HT1080 (cell line): ENCODE measurements at places on chromosomes 11 and 22. TPM values are rescaled to one million over a fixed set of nuclear protein-coding genes. Genes with fewer than 3 reads are reported as not detected.

DNA sequence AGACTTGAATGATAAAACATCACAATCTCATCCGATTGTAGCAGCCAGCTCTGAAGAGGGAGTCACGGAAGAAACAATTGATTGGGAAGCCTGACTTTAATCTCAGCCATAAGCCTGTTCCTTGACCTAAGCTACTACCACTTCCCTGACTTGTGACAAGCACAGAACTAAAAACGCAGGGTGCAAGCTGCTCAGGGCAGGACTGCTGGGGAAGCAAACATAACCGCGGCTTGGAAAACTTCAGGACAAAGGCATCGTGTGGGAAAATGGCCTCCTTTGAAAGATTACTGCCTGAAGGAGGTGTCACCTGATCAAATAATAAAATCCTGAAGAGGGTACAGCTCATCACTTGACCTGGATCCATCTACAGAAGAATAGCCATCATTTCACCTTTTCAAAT, 595.3 kb upstream of the CADM1 start:
- no peak for DNase-seq

- no peak for DNase-seq
These were observed 20.0 kb downstream of the MICAL2 start for GRCh38 chr11:12130180-12130980.

DNA sequence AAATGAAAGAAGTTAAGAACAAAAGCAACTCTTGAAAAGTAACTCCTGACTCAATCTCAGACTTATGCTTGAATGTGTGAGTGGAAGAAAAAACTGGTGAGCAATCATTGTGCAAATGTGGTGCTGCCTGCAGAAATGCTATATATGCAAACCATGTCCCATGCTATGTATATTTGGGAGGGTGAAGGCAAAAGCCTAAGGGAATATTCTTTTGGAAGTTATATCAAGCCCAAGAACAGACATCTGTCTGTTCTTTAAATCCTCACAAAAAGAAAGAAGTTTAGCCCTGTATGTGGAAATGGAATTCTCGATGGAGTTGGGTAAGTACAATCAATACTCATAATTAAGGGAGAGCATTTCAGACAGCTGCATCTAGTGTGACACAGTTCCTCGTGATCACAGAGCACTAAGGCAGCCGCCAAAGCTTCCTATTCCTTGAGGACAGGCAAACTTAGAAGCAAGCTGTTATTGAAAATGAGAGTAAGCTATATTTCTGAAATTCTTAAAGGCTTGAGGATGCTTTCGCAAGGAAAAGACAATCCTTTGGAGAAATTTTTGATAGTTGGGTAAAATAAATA, 406.5 kb upstream of the CHORDC1 start:
- DNase-seq, result no peak

GRCh38 chr11:95711162-95711944, 78.2 kb downstream of the FAM76B start:
- peak; percentile 5 for DNase-seq

GRCh38 chr11:118652681-118653181, 26.7 kb downstream of the TREH start:
- DNase-seq, result peak; percentile 25

GRCh38 chr11:69215216-69215615, 59.5 kb downstream of the SMIM38 start:
- no peak for DNase-seq

- DNase-seq, result peak; percentile 44
These were observed 1.7 kb downstream of the TKFC start for GRCh38 chr11:61334434-61335354.

DNA sequence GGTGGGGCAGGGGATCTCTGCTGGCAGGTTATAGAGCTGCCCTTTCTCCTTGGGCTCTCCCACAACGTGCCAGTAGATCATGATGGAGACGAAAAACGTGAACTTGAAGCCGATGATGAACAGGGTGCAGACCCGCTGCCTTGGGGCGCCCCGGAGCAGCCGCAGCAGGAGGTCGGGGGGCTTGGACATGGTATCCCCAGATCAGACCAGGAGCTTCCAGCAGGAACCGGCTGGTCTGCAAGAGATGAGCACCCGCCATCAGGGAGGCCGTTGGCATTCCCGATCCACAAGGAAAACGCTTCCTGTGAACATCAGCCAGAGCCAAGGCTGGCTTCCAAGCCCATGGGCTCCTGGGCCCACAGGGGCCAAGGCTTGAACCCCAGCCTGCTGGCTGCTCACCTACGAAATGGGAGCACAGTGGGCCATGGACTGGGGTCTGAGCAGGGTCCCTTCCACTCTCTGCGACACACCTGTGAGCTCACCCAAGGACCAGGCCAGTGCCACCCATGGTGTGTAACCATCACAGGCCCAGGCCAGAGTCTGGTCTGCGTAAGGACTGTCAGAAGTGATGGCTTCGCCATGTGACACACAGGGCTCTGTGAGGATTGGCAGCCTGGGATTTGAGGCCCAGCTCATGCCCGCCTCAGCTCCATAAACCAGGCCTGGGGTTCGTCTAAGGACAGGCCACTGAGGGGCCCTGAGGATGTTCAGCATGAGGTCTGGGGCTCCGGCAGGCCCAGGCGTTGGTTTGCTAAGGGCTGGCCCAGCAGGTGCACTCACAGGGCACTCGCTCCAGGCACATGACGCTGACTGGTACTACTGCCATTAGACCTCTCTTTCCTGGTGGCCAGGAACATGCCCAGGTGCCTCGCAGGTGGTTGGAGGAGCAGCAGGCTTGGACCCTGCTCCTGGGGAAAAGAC, 26.6 kb downstream of the A4GALT start:
- no peak for DNase-seq

DNA sequence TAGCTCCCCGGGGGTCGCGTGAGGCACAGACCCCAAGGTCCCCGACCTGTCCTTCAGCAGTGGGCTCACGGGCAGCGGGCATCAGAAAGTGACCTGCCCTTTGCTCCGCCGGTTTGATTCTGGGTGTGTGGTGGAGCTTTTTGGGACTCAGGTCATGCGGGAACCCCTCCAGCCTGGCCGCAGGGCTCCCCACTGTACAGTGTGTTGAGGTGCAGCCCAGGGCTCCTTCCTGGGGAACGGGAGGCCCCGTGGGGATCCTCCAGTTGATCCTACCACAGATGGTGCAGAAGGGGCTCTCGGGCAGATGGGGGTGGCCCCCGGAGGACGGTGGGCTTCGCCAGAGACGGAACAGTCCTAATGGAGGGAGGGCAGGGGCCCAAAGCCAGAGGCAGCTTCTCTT, 24.2 kb downstream of the MUC6 start:
- DNase-seq, result no peak

DNA sequence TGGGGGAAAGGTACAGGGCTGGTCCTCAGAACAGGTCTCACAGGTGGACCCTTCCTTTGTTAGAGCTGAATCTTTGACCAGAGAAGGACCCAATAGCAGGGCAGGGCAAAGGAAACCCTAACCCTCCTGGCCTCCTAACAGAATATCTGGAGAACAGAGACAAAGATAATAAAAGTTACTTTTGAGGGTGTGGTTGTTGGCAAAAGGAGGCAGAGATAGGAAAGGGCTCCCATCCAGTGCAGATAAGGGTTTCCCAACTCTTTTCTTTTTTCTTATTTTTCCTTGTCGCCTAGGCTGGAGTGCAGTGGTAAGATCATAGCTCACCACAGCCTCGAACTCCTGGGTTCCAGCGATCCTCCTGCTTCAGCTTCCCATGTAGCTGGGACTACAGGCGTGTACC, 11.9 kb downstream of the PCSK7 start:
- no peak for DNase-seq

- DNase-seq, result no peak
These were observed 232.7 kb upstream of the B3GAT1 start for GRCh38 chr11:134644476-134645456.

DNA sequence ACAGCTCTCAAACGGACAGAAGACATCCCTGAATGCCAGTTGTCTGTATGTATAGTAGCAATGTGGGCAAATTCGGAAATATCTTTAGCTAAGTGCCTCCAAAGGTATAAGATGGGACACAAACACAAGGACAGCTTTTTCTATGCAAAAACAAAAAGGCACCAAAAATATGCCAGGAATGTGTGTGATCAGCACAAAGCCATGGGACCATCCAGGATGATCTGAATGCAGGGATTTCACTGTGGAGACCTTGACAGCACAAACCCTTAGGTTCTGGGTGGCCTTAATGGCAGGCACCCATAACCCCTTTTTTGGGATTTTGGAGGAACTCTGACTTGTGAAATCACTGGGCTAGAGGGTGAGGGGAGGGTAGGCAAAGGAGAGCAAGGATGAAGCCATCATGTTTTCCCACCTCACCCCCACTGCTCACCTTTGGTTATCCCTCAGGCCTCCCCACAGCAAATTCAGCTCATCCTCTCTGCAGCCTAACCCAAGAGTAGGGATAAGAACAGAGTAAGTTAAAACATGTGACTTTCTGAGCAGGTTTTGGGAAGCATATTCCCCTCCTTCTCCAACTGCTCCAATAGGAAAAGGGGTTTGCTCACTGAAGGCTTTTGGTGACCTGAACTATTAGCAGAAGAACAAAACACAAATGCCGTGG, 154.6 kb downstream of the SNX19 start:
- DNase-seq, result no peak

DNA sequence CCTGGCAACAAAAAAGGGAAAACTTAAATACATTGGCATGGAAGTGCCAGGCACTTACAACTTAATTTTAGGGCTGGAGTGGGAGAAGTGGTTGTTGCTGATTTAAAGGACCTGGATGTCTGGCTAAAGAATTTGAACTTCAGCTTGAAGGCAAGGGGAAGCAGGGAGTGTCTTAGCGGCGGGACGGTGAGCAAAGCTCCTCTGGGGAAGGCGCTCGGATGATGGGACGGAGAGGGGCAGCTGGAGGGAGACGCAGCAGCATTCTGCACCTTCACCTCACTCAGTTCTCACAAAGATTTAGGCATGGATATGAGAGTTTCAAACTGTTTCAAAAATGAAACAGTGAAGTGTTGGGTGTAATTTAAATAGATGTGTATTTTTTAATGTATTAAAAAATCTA, 967.1 kb downstream of the BRD1 start:
- DNase-seq, result no peak

GRCh38 chr11:108751444-108751843, 86.6 kb downstream of the DDX10 start:
- DNase-seq, result no peak

GRCh38 chr11:123601136-123601535, 53.3 kb downstream of the SCN3B start:
- peak; percentile 57 for DNase-seq

- no peak for DNase-seq
These were observed 10.1 kb downstream of the MCM5 start for GRCh38 chr22:35409783-35410662.

DNA sequence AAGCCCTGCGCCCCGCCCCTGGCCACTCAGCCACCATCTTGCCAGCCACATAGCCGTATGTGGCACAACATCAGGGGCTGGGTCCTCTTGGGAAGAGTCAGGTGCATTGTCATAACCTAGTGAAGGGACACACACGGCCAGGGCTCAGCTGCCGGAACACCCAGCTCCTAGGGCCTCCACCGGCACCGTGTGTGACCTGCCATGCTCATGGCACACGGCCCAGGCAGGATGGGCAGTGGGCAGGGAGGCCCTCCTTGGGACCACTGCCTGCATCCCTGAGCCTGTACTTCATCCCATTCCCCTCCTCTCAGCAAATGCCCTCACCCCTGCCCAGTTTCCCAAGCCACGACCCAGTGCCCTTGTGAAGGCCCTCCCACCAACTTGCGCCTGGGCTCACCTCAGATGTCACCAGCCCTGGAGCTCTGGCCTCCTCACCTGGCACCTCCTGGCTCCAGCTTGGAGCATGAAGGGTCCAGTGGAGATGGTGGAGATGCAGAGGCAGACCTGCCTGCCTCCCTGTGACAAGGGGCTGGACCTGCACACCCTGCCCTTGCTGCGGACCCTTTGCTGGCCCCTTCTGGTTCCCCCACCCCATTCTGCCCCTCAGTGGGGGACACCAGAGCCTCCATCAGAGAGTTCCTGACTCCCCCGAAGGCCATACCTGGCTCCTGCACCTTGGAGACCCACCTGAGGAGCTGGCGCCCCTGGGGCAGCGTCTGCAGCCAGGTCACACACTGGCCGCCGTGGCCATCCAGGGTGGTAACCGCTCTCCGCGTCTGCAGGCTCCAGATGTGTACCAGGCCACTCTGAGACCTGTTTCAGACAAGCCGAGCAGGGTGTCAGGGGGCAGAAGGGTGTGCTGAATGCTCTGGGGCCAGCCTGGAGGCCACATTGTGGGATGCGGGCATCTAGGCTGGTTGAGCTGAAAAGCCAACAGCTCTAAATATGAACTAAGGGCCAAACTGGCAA, 34.5 kb downstream of the GNB1L start:
- DNase-seq, result no peak

- peak; percentile 32 for DNase-seq
These were observed 969 bp downstream of the CCDC117 start for GRCh38 chr22:28773461-28773867.

- no peak for DNase-seq
These were observed 368.2 kb upstream of the CADM1 start for GRCh38 chr11:115872416-115872815.

DNA sequence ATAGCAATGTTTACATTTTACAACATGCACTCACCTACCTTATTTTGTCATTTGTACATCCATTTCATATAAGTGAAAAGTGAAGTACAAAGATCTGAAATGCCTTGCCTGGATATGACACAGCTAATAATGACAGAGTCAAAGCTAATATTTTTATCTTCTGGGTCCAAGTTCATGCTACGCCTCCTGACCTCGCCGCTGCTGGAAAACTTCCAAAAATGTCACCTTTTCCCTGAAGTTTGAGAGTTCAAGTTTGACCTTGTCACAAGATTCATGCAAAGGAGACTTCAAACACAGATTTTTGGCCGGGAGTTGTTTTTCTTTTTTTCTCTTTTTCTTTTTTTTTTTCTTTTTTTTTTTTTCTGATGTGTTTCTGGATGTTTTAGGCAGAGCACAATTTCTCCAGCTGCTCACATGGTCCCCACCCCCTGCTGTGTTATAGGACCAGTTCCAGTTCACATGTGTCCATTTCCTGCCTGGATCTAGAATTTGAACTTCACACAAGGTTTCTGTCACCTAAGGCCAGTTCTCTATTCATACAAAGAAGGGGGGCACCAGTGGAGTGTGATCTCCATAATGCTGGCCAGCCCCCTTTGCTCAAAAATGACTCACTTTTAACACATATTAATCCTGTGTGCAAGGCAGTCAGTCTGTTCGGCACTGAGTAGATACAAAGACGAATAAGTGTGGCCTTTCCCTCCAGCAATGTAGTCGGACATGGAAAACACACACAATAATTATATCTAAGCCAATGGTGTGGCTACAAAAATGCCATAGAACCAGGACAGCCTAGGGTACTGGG, 546.8 kb downstream of the BUD13 start:
- no peak for DNase-seq

- DNase-seq, result no peak
These were observed 41.6 kb upstream of the PAK1 start for GRCh38 chr11:77515483-77515882.

The LMO1 gene
- total RNA-seq, result 0.18 and 0.30 TPM in 2 replicates

The MUC6 gene
- total RNA-seq, result not detected in 2 replicates

The PHLDB1 gene
- 42.2 and 48.7 TPM in 2 replicates for total RNA-seq

The NXPE4 gene
- not detected in 2 replicates for total RNA-seq

The OSM gene
- not detected in 2 replicates for total RNA-seq

The RFPL3 gene
- total RNA-seq, result not detected in 2 replicates

The GLB1L3 gene
- 0.03 and 0.10 TPM in 2 replicates for total RNA-seq

The WNT11 gene
- not detected in 2 replicates for total RNA-seq

The OR4D5 gene
- total RNA-seq, result not detected in 2 replicates

The C1QTNF5 gene
- 0.96 and 1.8 TPM in 2 replicates for total RNA-seq

The ART1 gene
- total RNA-seq, result not detected in 2 replicates

The RAG2 gene
- not detected in 2 replicates for total RNA-seq

The SLC22A25 gene
- not detected in 2 replicates for total RNA-seq

The JRKL gene
- total RNA-seq, result 4.2 and 5.9 TPM in 2 replicates
